Gastroesophageal sphincter (tissue), 4 donors: ENCODE measurements at places on chromosomes 7 and 10. TPM values are rescaled to one million over a fixed set of nuclear protein-coding genes. Genes with fewer than 3 reads are reported as not detected.
A peak's percentile ranks its signal among the peaks of the same experiment; 100 is the strongest.

Gene SPDYE8
- total RNA-seq: not detected

DNA sequence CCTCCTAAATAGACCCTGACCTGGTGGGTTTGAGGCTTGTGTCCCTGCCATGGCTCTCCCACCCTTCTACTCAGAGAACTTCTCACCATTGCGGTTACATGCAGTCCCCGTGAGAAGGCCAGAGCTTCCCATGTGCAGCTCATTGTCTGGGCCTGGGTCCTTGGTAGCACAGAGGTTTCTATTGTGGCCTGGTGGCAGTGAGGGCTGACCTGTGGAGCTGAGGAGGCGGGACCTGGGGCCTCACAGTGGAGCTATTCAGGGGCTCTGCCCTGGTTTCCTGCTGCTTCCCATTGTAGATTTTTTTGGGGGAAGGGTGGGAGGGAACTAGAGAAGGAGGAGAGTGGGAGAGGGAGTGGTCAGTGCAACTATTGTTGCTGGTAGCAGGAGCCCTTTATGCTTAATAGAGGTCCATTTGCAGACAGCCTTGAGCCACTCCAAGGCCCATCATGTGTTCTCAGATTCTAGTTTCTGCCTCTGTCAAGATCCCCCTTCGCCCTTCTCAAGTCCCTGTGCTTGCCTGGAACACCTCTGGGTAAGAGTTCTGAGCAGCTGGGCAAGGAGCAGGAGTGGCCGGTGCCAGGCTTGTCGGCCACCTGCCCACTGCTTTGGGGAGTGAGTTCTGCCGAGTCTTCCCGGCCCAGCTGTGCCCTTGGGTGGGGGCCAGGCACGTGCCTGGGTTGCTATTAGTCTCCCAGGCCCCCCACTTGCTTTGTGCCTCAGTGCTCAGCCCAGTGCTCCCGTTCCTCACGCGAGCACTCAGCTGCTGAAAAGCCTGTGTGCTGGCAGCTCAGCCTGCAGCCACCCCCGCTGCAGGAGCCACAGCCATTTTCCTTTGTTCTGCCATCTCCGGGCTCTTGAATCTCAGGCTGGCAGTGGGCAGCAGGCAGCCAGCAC is 10.7 kb downstream of the TSPAN14 start:
- peak; percentile 26 for ATAC-seq

DNA sequence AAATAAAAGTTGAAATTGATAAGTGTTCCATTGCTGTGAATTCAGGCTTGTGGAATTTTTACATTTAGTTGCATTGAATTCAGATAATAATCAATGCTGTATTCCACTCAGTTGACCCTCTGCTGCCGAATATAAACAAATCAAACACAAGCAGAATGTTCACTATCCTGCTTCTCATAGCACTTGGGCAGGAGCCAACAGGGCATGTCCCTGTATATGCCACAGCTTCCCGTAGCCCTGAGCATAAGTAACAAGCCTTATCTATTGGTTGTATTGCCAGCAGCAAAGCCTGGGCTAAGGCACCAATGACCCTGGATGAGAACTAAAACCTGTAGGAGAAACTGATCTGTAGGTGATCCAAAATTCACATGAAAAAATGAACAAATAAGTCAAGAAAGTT is 145.9 kb downstream of the ARHGAP12 start:
- no peak for ATAC-seq

GRCh38 chr10:132065491-132066105 is at the start of gene JAKMIP3:
TSS of gene JAKMIP3 (plus strand) at chr10:132065946. CDS start at chr10:132104809, 38,863 bp downstream.
- ATAC-seq: peak; percentile 94

DNA sequence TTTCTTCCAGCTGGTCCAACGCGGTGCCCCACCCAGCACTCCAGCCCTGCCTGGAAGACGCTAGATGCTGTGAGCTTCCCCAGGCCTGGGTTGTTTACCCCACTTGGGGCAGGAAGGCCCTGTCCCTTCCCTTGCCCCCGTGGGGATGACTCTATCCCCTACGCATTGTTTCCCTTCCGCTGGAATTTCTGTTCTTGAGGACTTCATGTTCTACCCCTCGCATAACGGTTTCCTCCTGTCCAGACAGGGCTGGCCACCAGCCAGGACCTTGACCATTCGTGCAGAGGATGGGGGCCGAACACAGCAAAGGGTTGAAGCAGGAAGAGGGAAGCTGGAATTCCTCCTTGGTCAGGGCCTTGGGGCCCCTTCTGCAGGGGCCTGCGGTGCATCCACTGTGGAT is 14.7 kb upstream of the SERPINE1 start:
- ATAC-seq: peak; percentile 63

DNA sequence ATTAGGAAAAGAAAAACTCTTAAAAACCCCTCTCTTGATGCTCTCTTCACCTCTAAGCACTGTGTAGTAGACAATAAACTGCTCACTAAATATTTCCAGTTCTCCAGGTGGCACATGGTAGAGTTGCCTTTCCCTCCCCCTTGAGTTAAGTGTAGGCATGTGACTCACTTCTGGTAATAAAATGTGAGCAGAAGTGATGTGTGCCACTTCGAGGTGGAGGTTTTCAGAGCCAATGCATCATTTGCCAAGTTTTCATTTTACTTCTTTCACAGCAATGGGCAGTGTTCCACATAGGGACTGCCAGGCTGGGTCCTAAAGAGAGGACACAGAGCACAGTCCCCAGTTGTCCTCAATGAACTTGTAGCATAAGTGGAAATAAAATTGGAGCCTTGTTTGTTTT is 131.6 kb upstream of the NPY start:
- ATAC-seq: no peak

- no peak for ATAC-seq
Measured at GRCh38 chr7:105454095-105454747, 65.5 kb upstream of the SRPK2 start.
